ENCODE measurements at places on chromosomes 7 and 10.

GRCh38 chr10:106775127-106775526 lies 389.4 kb downstream of the SORCS1 start:
- DNase-seq, result no peak

DNA sequence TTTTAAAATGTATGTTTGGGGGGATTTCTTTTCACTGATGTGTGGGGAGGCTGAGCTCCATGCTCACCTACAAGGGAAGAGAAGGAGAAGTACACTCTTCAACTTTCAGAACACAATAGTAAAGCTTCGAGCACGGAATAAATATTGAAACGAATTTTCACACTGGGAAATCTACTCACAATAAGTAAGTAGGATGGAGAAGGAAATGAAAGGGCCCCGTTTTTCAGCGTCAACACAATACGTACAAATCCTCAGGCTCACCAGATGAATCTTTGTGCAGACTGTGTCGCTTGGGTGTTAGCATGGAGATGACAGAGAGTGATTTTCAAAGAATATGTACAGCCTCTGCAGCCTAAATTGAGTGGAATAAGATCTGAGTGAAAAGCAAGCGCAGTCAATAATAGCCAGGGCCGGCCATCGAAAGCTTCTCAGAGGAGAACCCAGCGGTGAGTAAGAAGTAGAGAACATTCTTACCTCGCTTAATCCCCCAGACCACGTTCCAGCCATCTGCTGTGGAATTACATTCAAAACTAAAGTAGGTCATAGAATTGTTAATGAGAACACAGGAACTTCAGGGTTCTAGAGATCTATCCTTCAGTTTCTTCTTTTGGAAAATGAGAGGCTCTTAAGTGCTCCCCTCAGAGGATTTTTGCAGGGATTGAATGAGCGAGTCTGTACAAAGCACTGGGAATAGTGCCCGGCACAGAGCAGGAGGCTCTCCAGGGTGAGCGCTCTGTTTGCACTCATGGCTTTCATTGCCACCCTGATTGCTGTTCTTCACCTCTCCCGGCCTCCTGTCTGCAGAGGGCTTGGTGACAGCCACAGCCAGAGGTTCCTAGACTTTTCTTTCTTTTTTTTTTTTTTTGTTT lies 292.8 kb downstream of the SFMBT2 start:
- no peak for DNase-seq

DNA sequence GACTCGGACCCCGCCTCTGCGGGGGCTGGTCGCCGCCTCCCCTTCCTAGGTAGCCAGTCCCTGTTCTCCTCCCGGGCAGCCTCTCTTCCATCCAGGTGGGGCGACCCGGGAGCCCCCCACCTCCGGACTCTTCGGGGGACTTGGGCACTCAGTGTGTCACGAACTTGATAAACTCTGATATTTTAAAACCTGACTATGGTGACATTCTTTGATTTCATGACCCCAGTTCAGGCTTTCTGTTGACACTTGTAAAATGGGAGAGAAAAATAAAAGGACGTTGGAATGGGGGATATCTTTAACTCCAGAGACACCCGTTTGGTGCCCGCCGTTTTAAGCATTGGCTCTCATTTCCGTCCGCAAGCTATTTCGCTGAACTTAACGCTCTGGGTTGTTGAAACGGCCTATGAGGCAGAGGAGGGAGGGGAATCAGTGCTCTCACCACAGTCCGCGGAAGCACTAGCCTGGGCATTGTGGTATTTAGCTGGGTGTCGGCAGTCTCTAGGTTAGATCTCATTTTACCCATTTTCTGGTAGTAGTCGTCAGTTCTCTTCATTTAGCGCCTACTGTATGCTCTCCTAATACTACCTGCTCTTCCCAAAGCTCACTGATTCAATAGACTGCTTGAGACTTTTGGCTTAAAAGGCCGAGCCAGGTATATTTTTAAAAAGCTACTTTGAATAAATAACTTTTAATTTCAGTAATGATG lies 738 bp downstream of the VPS26A start:
- peak; percentile 27 for DNase-seq

DNA sequence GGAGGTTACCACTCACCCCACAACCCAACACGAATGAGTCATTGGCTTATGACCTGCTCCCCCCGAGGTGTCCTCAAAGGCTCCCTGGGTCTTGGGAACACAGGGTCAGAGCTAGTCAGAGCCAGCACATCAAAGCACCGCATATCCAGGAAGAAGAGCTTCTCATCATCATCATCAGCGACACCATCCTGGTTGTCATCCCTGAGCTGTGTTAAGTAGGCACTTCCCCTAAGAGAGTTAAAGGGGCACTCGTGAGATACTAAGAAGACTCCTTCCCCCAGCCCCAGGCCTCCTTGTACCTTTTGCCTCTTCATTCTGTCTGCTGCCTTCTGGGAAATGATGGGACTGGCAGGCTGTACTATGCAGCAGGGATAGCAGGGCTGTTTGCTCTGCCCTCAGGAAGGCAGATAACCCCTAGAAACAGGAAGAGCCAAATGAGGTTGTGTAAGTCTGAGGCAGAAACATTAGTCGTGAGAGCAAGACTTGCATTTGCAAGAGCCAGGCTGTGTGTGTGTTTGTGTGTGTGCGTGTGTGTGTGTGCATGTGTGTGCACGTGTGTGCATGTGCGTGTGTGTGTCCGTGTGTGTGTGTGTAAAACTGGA lies 11.1 kb upstream of the CPA1 start:
- no peak for DNase-seq

DNA sequence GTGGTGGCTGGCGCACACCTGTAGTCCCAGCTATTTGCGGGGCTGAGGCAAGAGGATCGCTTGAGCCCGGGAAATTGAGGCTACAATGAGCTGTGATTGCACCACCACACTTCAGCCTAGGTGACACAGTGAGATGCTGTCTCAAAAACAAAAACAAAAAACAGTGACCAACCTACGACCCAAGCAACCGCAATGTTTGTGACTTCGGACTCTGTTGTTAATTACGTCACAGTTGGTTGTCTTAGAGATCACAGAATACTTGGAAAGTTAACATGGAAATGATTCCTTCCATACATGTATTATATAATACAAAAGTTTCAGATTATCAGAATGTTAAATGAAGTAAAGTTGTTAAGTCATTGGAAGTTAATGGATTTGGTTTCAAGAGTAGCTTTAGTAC lies 106.2 kb downstream of the REEP3 start:
- DNase-seq, result no peak

DNA sequence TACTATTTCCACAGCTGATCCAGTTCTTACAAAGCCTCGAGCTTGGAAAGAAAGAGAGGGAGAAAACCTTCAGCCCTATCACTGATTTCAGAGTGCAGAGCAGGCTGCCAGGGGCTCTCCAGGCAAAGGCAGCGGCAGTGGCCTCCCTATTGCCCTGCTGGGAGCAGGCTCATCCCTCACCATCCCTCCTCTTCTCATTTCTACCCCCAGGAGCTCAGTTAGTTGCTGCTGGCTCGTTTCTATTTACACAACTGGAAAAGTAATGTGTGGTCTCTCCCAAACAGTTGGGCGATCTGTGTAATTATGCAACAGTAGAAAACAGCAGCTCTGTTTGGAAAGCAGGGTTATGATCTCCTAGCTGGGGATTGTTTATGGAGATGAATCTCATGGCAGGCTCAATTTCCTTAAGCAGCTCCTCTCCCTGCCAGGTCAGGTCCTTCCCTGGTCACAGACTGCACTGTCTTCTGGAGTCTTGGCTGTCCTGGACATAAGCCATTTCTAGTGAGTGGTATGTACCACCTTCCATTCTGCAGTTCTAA lies 28.7 kb upstream of the TNS3 start:
- no peak for DNase-seq

DNA sequence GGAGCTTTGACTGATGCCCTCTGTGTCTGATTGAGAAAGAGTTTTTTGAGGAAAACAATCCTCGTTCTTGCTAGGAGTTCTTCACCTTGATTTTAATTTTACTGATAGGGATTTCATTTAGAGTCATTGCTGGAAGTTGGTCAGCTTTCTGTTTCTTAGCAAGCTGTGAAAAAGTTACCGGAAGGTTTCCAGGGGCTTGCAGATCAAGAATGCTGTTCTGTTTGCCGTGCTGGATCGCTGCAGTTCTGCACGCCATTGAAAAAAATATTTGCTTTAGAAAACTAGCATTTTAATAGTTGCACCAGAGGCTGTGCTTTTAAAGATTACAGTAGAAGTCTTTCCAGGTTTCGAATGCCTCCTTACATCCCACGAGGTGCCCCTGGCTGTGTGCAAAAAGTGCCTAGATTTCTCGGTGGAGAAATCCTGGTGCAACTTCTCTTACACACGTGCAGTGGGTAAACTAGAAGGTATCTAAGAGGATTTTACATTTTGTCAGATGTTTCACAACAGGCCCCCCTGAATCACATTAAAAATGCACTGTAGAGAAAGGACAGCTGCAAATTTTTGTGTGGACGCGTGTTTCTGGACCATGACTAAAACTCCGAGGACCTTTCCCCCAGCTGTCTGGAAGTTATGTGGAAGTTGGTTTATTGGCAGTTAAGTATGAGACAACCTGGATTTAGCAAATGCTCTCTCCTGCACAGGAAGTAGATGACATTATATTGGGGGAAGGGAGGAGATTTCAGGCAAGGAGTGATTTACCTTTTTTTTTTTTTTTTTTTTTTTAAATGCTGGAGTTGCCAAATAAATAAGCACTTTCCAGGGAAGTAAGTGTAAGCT lies 5.8 kb downstream of the TCF7L2 start:
- DNase-seq, result peak; percentile 45

- DNase-seq, result no peak
Measured at GRCh38 chr10:110279407-110279986, 25.2 kb downstream of the SMNDC1 start.

- DNase-seq, result no peak
Measured at GRCh38 chr10:4473977-4474376, 352.0 kb upstream of the AKR1E2 start.

DNA sequence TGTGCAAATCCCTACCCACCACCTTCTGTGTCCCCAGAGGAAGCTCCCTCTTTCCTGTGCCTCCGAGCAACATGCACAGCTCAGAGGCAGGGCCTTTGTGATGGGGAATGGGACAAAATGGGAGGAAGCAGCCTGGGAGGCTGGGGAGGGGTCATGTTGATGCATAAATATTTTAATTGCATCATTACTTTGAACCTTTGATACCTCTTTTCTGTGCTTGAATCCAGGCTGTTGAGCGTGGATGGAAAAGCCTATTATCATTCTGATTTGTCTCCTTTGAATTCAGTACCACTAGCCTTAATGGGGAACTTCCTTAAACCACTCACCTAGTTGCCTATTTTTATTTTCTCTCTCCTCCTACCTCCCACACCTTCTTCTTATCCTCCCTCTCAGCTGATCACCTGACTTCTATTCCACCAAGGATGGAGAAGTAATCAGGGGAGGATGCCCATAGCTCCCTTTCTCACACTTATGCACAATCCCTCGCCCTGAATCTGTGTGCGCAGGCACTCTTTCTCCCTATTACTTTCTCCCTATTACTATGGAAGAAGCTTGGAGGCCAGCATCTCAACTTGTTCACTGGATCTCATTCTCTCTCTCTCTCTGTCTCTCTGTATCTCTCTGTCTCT lies 78.5 kb downstream of the SEC61G start:
- DNase-seq, result no peak

GRCh38 chr7:158945519-158945918 lies 89.2 kb downstream of the DYNC2I1 start:
- no peak for DNase-seq

GRCh38 chr10:100006243-100006886 lies 3.4 kb downstream of the DNMBP start:
- peak; percentile 79 for DNase-seq

DNA sequence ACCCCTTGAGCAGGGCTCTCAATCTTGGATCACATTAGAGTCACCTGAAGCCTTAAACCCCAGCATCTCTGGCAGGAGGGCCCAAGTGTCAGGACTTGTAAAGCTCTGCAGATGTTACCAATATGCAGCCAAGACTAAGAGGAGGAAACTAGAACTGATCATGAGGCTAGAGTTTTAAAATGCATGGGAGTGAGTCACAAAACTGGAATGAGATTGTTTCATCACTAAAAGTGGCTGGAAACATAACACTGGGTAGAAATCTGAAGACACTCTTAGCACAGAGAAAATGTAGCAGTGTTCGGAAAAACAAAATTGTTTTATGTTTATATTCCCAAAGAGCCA lies 63.3 kb upstream of the GHITM start:
- DNase-seq, result peak; percentile 11

DNA sequence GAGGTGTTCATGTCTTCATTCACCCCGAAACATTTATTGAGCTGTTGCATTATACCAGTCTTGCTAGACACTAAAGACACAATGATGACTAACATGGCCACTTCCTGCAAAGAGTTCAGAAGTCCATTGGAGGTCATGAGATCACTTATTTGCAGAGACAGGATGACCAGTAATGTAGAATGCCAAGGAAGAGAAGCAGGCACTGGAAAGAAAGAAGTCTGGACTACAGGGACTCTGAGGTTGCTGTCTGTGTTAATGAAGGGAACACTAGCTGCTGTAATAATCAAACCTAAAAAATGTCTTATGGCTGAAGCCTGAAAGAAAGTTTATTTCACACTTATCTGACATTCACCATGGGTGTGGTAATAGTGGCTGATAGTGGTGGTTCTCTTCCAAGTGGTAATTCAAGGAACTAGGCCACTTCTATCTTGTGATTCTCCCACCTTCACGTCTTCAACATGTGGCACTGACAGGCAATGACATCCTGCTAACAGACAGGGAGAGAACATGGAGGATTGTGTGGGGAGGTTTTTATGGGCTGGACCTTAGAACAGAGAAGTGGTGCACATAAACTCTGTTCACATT lies 89.2 kb upstream of the MKLN1 start:
- no peak for DNase-seq

- peak; percentile 22 for DNase-seq
Measured at GRCh38 chr7:16028103-16028502, 341.6 kb upstream of the MEOX2 start.

- no peak for DNase-seq
Measured at GRCh38 chr10:108375691-108376090, 1211.2 kb upstream of the SORCS1 start.

DNA sequence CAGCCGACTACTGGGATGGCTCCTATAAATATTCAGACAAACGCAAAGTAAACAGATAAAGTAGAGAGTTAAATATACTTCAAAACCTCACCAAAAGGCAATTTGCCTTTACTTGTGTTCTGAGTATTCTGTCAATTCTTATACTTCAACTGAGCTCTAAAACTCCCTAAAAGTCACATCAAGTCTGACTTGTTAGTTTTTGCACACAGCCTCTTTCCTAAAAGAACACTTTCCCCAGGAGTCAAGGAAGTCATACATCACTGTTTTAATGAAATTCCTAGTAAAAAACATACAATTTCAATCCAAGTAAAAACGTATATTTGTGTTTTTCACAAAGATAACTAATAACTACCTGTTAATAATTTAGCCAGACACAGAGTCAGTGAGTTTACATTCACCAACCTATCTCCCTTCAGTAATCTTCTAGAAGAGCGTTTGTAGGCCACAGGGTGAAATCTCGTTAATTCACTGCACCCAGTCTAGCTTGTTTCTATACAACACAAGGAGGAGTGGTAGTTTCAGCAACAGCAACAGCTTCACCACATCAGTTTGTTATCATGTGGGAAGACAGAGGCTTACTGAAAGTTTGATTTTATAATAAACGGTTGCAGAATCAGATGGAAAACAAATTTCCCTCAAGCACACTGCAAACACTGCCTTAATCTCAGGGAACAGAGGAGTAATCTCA lies 2.7 kb downstream of the COBL start:
- DNase-seq, result no peak

GRCh38 chr7:727104-727805 lies at the start of gene PRKAR1B:
Gene PRKAR1B, minus strand, starts transcription at chr7:727281. Its CDS starts 15,776 bp downstream, at chr7:711505.
- no peak for DNase-seq

- no peak for DNase-seq
Measured at GRCh38 chr7:46927131-46927810, 654.6 kb downstream of the TNS3 start.

GRCh38 chr10:125795128-125795527 lies 19.5 kb upstream of the MMP21 start:
- no peak for DNase-seq

- no peak for DNase-seq
Measured at GRCh38 chr10:52030051-52030790, 283.9 kb upstream of the DKK1 start.
